Effector CD4-positive, alpha-beta T cell (primary cell): ENCODE measurements at places on chromosomes 5 and 9.

DNA sequence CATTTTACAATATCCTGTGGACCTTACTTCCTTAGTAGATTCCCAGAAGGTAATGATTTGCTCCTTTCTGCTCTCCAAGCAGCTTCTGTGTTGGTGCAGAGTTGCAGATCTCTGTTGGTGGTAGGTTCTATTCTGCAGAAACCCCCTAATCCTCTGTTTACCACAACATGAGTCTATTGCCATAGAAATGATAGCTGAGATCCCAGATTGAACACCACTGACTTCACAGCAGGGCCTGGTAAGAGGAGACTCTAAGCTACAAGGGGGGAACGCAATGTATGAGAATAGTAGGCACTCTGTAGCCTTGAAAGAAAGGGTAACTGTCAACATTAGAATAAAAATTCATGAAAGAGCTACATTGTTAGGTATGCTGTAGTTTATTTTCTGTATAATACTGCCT is 59.5 kb downstream of the MUSK start:
- no peak for DNase-seq

DNA sequence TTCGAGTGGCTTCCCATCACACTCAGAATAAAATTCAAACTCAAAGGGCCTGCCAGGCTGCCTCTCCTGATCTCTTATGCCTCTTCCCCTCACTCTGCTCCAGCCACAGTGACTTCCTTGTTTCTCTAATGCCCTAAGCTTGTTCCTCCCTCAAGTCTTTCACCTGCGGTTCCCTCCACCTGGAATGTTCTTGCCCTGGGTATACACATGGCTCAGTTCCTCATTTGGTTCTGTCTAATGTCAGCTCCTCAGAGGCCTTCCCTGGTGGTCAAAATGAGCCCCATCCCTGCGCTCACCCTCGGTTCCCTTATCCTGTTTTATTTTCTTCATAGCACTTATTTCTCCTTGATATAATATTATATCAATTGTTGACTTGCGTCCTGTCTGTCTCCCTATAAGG is 12.7 kb upstream of the CYSTM1 start:
- no peak for DNase-seq

DNA sequence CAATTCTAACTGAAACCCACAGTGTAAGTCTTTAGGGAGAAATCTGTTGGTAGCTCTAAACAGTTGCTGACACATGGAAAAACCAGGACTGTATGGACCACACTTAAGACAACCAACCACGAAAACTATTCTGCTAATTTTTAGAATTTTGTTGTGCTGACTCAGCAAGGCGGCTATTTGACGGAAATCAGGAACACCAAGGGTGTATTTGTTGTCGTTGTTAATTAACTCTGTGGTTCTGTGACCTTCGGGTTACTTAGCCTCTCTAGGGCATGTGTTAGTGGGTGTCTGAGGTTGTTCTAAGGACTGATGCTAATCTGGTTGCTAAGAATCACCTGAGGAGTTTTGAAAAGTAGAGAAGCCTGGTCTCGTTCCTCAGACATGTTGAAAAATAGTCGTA is 79.2 kb downstream of the ATP10B start:
- no peak for DNase-seq

DNA sequence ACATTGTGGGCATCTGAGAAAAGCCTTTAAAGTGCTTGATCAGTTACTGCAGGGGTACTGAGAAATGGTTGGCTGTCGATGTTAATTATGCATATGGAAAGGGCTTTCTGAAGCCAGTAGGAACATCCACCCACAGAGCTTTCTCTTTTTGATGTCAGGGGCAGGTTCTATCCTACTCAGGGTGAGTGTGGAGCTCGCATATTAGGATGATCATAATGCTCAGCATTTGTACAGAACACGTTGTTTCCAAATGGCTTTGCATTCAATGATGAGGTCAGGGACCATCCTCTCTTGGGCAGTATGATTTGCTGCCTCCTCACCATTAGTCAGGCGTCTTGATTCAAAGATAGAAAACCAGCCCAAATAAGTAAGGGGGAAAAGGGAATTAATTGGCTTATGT is 141.9 kb downstream of the HMHB1 start:
- DNase-seq, result no peak

GRCh38 chr5:169511708-169512107 is 71.9 kb upstream of the SPDL1 start:
- DNase-seq, result no peak

- DNase-seq, result no peak
These were observed 76.7 kb downstream of the MARCHF3 start for GRCh38 chr5:126953640-126954039.

DNA sequence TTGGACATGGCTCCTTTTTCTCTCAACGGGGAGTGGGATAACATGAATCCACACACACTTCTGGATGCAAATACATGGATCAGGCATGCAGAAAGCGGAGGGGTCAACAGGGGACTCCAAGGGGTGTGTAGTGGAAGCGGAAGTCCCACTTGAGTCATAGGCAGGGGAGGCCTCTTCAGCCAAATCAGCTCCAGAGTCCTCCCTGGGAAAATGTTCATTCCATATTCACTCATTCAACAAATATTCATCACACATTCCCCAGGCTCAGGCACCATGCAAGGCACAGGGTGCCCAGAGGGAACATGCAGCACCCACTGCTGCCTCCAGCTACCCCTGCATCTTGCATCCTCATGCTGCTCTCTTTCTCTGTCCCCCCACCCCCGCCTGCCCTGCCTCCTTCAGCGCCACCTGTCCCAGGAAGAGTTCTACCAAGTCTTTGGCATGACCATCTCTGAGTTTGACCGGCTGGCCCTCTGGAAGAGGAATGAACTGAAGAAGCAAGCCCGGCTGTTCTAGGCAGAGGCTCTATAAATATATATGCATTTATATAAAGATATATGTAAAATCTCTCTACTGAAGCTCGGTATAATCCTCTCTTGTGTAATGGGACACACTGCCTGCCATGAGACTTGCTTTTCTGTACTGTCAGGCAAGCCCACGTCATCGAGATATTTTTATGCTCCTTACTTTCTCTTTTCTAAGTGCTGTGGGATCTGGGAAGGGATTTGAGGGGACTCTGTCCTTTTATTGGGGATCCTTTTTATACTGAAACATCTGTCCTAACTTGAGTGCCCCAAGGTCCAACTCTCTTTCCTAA is 13.6 kb upstream of the AFAP1L1 start:
- DNase-seq, result no peak

GRCh38 chr9:6471231-6471850 is 58.3 kb downstream of the UHRF2 start:
- DNase-seq, result no peak

DNA sequence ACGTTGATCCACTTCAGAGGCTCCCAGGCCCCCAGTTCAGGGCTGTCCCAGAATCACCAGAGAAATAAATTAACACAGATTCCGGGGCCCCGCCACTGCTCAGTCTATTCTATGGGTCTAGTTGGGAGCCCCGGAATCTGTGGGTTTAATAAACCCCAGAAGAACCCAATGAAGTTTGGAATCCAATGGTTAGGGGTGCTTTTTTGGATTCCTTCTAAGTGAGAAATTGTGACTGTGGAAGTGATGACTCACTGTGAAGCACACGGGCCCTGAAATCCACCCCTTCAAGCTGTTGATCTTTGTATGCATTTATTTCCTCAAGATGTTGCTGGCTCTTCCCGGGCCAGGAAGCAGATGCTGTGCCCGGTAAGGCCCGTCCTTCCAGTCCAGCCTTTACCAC is 57.3 kb upstream of the SLC28A3 start:
- DNase-seq, result no peak

DNA sequence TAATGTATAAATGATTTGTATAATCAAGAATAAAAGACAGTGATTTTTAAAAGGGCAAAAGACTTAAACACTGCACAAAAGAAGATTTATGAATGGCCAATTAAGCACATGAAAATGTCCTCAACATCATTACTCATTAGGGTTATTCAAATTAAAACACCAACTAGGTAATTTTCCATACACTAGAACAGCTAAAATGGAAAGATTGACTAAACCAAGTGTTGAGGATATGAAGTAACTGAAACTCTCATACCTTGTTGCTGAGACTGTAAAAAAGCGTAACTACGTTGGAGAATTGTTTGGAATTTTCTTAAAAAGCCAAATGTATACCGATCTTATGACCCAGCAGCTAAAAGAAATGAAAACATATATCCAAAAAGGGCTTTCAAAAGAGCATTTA is 144.9 kb downstream of the SGCD start:
- DNase-seq, result no peak
